SK-N-SH (cell line): ENCODE measurements at places on chromosomes 1 and 21. TPM values are rescaled to one million over a fixed set of nuclear protein-coding genes. Genes with fewer than 3 reads are reported as not detected.

Gene MTARC2
- polyA plus RNA-seq: 6.0 and 6.1 TPM in 2 replicates

Gene SSBP3
- polyA plus RNA-seq: 18.0 and 26.2 TPM in 2 replicates

Gene ANGPTL1
- polyA plus RNA-seq: not detected in 2 replicates

Gene ZNF593OS
- polyA plus RNA-seq: not detected in 2 replicates

Gene OR2L2
- 0.03 and 0.08 TPM in 2 replicates for polyA plus RNA-seq

Gene BCAS2
- 16.1 and 19.6 TPM in 2 replicates for polyA plus RNA-seq

Gene RPS8
- polyA plus RNA-seq: 3,303 and 3,363 TPM in 2 replicates

Gene IGSF9
- polyA plus RNA-seq: 0.86 and 2.4 TPM in 2 replicates

Gene LCA5L
- polyA plus RNA-seq: 0.74 and 1.0 TPM in 2 replicates

Gene NHLH1
- 0.16 and 0.18 TPM in 2 replicates for polyA plus RNA-seq

DNA sequence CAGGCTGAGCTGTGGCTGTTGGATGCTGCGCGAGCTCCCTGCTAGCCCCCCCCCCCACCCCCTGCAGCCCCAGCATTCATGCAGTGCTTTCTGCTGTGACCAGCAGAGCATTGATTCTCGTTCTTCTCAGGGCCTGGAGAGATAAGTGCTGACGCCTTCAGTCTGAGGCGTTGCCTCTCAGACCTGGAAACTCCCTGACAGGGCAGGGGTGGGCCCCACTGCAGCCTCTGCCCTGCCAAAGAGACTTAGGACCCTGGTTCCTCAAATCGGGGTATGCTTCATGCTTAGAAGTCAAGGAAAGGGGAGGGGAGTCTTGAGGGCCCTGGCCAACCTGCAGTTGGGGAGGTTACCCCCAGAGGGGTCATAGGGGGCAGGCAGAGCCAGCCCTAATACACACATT, 38.5 kb downstream of the PTPRF start:
- H3K27ac ChIP-seq: no peak overlapping the region
- no peak for DNase-seq
- H3K27me3 ChIP-seq: no peaks in the 10 kb centered on the region
- peaks cover 14% of the 10 kb centered on the region; the same call in 1 of the 2 replicates for H3K36me3 ChIP-seq
- no peak overlapping the region for H3K4me3 ChIP-seq

DNA sequence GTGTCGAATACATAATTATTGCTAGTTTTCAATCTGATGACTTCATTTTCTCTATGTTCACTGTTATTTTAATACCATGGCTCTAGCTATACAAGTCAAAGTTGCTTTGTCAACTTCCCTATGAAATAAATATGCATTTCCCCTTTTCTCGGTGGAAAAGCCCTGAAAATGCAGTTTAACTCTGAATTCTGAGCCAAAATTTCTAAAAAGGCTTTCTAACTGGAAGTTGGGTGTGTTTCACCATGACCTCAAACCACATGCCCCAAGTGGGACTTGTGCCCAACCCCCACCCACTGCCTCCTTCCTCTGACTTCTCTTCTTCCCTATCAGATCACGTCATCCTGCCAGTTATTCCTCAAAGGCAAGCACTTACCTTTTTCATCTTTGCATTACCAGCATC, 8.9 kb downstream of the MKNK1 start:
- no peak overlapping the region for H3K4me3 ChIP-seq
- DNase-seq: no peak
- no peaks in the 10 kb centered on the region for H3K36me3 ChIP-seq
- no peaks in the 10 kb centered on the region for H3K27me3 ChIP-seq

GRCh38 chr21:29176471-29177120, 46.2 kb downstream of the MAP3K7CL start:
- DNase-seq: no peak
- no peaks in the 10 kb centered on the region for H3K36me3 ChIP-seq
- H3K4me3 ChIP-seq: no peak overlapping the region
- no peaks in the 10 kb centered on the region; the same call in 1 of the 2 replicates for H3K4me1 ChIP-seq
- H3K27me3 ChIP-seq: no peaks in the 10 kb centered on the region

DNA sequence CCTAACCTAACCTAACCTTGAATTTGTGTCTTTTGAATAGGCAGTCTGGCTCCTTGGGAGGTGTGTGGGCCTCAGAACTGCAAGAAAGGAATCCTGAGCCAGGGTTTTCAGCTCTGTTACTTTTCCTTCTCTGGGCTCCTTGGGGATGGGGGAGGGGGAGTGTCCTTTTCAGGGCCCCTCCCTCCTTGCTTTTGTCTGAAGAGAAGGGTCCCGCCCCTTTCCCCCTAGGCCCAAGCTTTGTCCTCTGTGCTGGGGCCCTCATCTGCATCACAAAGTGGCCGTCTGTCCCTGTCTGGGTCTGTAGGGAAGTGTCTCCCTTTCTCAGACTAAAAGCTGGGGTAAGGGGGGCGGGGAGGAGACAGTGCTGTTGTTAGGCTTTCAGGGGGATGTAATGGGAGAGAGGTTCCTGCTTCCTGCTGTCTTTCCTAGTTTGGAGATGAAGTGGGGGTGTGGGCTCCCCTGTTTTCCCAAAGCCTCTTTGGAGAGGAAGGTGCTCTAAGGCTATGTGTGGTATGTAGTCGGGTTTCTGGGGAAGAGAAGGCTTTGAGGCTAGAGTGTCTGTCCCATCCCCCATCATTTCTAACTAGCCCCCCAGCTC, 3.1 kb downstream of the AGO1 start:
- DNase-seq: peak; percentile 43
- H3K27ac ChIP-seq: no peak overlapping the region
- 0 out of 2 replicates have a peak, but pooled peaks cover 12% of the 10 kb centered on the region for H3K4me1 ChIP-seq
- no peaks in the 10 kb centered on the region for H3K27me3 ChIP-seq
- H3K4me3 ChIP-seq: no peak overlapping the region
- peaks cover 15% of the 10 kb centered on the region for H3K36me3 ChIP-seq

GRCh38 chr1:42982641-42983040, 24.0 kb upstream of the SLC2A1 start:
- no peak overlapping the region for H3K27ac ChIP-seq
- no peaks in the 10 kb centered on the region for H3K27me3 ChIP-seq

- no peaks in the 10 kb centered on the region for H3K27me3 ChIP-seq
- H3K4me3 ChIP-seq: no peak overlapping the region
- H3K27ac ChIP-seq: no peak overlapping the region
- H3K4me1 ChIP-seq: peaks cover 5% of the 10 kb centered on the region
- H3K36me3 ChIP-seq: peaks cover 29% of the 10 kb centered on the region
These were observed 46.2 kb downstream of the MACF1 start for GRCh38 chr1:39250460-39251240.

DNA sequence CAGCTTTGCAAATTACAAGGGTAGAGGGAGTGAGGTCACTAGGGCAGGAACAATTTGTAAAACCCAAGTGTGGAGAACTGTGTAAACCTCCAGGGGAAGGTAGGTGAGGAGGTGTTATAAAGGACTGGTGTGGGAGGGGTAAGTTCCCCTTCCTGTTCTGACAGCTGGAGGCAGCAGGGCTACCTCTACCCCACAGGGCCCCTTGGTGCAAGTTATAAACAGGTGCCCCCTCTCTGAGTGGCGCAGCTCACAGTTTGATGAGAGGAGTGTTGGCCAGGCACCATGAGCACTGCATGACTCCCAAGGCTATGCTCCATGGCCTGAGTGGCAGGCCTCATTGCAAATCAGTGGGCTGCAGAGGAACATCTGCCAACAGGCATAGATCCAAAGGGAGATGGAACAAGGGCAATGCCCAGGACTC, 41.0 kb downstream of the MFSD2A start:
- no peak overlapping the region for H3K27ac ChIP-seq
- no peaks in the 10 kb centered on the region for H3K27me3 ChIP-seq
- no peak for DNase-seq
- no peaks in the 10 kb centered on the region; the same call in 1 of the 2 replicates for H3K4me1 ChIP-seq
- no peak overlapping the region for H3K4me3 ChIP-seq

DNA sequence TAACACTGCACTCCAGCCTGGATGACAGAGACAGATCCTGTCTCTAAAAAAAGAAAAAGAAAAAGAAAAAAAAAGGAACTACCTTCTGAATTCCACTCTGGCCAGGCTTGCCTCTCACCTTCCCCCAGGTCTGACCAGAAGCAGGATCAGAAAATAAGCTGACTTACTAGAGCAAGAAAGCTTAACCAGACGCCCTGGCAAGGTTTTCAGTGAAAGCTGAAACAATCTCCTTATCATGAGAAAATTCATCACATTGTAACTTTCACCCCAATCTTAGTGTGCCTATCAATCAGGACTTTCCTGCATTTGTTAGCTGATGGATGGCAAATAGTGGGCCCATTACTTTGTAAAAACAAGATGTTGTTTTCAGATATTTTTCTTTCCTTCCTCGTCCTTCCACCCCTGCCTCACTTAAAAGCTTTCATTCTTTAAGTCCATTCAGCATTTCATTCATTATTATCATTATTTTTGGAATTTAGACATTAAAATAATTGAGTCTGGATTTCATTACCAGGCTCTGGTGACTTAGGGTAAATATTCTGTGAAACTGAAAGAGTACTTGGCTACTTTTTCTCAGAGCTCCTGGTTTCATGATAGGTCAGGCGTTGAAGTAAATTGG, 96.5 kb upstream of the CD34 start:
- no peaks in the 10 kb centered on the region for H3K36me3 ChIP-seq
- H3K27ac ChIP-seq: peak overlapping the region; percentile 53
- no peak overlapping the region for H3K4me3 ChIP-seq
- no peak for DNase-seq
- no peaks in the 10 kb centered on the region for H3K27me3 ChIP-seq

- no peak overlapping the region for H3K27ac ChIP-seq
- H3K36me3 ChIP-seq: no peaks in the 10 kb centered on the region
- no peak for DNase-seq
- no peaks in the 10 kb centered on the region for H3K4me1 ChIP-seq
- no peaks in the 10 kb centered on the region for H3K27me3 ChIP-seq
These were observed 253.2 kb downstream of the GRIK3 start for GRCh38 chr1:36781098-36781497.

DNA sequence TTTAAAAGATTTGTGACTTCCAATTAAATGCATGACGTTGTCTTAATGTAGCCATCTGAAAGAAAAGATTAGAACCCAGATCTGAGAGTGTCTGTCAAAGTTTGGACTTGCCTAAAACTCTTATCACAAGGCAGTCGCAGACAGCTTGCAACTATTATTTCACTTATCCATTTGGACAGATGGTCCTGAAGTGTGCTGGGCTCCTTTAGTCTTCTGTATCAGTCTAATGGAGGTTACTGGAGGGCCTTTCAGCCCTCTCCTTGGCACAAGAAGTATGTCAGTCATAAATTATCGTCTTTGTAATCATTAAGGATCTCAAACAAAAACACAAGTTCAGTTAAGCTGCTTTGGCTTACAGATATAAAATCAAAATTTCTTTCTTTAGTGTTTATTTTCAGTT, 15.5 kb downstream of the PROX1 start:
- H3K27ac ChIP-seq: no peak overlapping the region; the same call in 1 of the 2 replicates
- no peaks in the 10 kb centered on the region for H3K27me3 ChIP-seq
- H3K4me3 ChIP-seq: no peak overlapping the region
- H3K36me3 ChIP-seq: peaks cover 16% of the 10 kb centered on the region; the same call in 1 of the 2 replicates

- H3K36me3 ChIP-seq: no peaks in the 10 kb centered on the region
- no peak overlapping the region for H3K4me3 ChIP-seq
- peak; percentile 47 for DNase-seq
- H3K27ac ChIP-seq: no peak overlapping the region
- peaks cover 9% of the 10 kb centered on the region; the same call in 1 of the 2 replicates for H3K4me1 ChIP-seq
These were observed 435.7 kb upstream of the VAMP3 start for GRCh38 chr1:7335224-7335879.

GRCh38 chr1:117544509-117545109, 61.2 kb upstream of the TENT5C start:
- H3K27ac ChIP-seq: no peak overlapping the region
- DNase-seq: no peak
- no peaks in the 10 kb centered on the region for H3K27me3 ChIP-seq

DNA sequence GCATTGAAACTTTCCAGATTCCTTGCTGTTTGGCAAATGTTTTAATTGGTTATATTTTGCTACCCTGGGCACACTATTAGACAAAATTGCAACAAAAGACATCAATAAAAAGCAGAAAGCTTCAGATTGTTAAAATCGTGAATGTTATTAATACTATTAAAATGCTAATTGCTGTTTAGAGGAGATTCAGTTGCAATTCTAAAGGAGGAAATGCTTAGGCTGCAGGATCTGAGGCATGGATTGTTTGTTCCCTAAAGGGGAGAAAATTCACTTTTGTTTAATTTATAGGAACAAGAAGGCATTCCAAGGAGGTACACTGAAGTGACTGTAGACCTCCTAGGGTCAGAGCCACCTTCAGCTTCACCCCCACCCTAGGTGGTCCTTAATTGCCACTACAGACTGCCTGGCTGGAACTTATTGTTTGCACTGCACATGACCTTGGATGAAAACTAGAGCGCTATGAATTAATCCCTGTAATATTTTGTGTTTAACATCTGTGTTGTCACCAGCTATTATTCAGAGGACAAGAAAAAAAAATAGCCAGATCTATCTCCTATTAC, 1266.9 kb upstream of the ADGRL2 start:
- H3K4me1 ChIP-seq: peaks cover 12% of the 10 kb centered on the region; the same call in 1 of the 2 replicates
- no peaks in the 10 kb centered on the region for H3K36me3 ChIP-seq
- DNase-seq: no peak
- no peak overlapping the region for H3K27ac ChIP-seq

DNA sequence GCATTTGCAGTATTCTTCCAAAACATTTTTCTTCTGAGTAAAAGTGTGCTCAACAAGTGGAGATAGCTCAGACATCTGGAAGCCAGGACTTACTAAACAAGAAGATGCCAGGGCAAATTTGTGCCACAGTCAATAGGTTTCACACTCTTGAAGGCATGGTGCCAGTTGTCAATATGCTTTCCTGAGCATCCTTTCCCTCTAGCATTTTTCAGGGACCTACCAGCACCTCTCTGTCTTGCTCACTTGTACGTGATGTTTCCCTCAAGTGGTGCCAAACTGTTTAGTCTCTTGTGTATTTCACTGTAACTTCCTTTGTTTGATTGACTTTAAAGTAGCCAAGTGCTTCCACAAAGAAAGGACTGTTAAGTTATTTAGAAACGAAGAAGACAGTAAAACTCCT, 194.0 kb upstream of the SGIP1 start:
- H3K27me3 ChIP-seq: no peaks in the 10 kb centered on the region
- DNase-seq: no peak
- no peaks in the 10 kb centered on the region; the same call in 1 of the 2 replicates for H3K4me1 ChIP-seq
- H3K36me3 ChIP-seq: no peaks in the 10 kb centered on the region
- H3K27ac ChIP-seq: no peak overlapping the region
- H3K4me3 ChIP-seq: no peak overlapping the region

GRCh38 chr1:89755591-89755990, 65.2 kb upstream of the LRRC8D start:
- peaks cover 14% of the 10 kb centered on the region for H3K4me1 ChIP-seq
- H3K4me3 ChIP-seq: no peak overlapping the region
- H3K27me3 ChIP-seq: no peaks in the 10 kb centered on the region
- no peak for DNase-seq
- H3K27ac ChIP-seq: no peak overlapping the region
